ENCODE measurements at places on chromosomes 6 and 20.

DNA sequence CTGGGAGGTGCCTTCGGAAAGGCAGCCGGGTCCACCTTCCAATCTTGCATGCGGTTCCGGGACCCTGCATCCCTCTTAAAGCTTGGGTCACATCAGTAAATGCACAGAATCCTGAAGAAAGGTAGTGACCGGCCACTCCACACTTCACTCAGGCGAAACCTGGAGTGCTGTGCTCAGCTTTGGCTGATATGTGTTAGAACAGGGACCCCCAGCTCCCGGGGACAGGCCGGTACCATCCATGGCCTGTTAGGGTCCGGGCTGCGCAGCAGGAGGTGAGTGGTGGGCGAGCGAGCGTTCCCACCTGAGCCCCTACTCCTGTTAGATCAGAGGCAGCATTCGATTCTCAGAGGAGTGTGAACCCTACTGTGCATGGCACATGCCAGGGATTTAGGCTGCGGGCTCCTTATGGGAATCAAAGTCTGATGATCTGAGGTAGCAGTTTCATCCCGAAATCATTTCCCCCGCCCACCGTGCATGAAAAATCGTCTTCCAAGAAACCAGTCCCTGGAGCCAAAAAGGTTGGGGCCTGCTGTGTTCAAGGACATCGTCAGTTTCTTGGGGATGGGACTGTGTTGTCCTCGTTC lies 143.0 kb downstream of the ERMARD start:
- DNase-seq: no peak

- DNase-seq: no peak
Observed at GRCh38 chr20:42894483-42894882, 295.2 kb downstream of the PTPRT start.

- DNase-seq: no peak
Observed at GRCh38 chr6:144857086-144857485, 572.0 kb downstream of the UTRN start.

DNA sequence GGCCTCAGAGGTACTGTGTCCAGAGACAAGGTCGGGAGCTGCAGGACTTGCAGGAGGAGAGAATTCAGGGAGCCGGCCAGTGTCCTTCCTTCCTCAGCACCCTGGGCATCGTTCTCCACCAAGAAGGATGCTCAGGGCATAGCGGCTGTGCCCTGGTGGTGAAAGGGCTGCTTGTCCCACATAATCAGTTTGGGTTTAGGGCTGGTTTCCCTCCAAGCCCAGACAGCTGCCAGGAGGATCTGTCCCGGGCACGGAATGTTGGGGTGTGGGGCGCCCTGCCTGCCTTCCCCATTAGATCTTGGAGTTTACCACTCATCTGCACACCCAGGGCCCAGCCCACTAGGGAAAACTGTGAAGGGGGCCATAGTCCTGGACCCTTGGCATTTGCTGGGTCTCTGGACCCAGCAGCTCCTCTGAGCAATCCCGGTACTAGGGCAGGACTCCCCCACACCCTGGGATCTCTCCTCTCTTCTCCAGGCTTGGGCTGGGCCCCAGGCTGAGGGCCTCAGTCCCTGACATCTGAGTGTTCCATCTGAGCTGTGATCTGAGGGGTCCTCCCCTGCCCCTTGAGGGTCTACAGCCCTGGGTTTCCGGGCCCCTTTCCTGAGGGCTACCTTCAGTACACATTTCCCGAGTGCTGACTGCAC lies 18.6 kb upstream of the SPDEF start:
- DNase-seq: no peak

DNA sequence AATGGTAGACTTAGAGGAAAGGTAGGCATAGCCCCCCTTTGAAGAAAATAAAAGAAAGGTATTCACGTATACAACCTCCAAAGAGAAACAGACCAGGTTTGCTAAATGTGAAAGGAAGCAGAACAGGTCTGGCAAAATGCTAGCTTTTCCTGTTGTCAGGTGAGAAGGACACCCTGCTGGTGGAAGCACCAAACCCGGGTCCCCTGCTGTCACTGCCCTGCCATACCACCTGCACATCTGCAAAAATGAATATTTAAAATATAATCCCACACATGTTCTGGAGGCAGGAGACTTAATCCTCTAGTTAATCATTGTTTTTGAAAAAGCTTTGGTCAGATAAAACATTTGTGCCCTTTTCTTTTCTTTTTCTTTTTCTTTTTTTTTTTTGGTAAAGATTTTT lies 48.9 kb upstream of the OLIG3 start:
- no peak for DNase-seq

DNA sequence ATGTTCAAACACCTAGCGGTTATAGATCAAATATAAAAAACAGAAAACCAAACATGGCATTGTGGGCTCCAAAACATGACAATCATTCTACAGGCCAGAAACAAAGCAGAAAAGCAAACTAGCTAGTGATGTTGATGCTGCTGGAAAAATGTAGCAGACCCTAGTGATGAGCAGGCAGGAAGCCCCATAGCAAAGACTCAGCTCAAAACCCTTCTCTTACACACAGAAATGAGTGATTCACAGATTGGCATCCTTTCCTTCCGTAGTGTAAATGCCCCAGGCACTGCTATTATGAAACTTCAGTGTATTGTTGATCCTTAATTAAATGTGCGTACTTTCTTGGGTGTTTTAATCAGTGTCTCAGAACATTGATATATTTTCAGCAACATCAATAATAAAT lies 425.1 kb downstream of the UTRN start:
- DNase-seq: no peak

- no peak for DNase-seq
Observed at GRCh38 chr6:161903584-161904212, 629.8 kb upstream of the AGPAT4 start.

GRCh38 chr6:149843051-149843633 lies 21.0 kb downstream of the LRP11 start:
- DNase-seq: no peak

DNA sequence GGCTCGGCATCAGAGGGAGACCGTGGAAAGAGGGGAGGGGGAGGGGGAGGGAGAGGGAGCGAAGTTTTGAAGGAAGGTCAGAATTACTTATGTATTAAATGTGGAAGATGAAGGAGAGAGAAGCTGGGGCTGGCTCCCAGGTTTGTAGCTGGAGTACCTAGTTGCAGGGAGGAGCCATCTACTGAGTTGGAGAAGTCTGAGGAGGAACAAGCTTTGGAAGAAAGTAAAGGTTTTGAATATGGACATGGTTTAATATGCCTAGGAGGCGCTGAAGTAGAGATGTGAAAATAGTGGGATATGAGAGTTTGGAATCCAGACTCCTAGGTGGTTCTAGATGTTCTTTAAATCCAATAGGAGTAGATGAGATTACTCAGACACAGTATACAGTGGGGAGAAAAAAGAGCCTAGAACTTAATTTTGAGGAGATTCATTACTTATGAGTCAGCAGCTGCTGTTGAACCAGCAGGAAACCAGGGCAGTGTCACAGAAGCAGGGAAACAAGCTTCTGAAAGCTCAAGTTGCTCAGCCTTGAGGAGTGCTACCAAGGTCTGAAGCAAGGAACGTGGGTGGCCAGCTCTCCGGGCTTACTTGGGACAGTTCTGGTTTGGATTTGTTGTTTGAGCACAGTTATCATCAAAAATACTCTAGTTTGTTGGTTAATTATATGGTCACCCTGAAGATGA lies 149.3 kb downstream of the UTRN start:
- no peak for DNase-seq

DNA sequence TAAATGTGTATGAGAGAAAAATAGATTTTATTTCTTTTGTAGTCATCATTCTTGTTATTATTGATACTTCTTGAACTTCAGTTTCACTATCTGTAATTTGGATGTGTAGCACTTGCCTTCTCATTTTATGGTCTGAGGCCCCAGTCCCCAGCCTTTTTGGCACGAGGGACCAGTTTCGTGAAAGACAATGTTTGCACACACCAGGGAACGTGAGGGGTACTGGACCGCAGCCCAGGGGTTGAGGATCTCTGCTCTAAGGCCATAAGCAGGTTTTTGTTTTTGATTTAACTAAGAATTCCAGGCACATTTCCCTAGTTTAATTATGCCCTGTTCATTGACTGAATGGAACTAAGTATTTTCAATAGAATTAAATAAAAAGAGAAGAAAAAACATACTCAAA lies 261.5 kb downstream of the BMP2 start:
- DNase-seq: no peak

DNA sequence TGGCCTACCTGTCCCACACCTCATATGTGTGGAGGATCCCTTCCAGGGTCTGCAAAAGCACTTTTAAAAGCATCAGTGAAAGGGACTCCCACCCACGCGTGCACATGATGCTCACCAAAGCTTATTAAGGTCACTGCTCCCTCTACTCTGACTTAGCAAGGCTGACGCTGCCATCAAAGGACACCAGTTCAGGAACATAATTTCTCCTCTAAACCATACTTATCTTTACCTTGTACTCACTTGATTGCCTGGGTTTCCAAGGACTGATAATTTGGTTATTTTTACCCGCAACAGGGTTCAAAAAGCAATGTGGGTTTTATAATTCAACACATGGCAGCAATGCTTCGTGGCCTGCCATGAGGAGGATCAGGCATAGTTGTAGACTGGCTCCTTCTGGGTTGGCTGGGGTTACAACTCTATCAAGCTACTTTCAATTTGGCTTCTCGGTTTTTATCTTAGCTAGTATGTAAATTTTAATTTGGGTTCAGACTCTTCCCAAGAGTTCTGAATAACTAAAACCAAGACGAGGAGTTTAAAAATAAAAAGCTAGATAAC lies 52.2 kb upstream of the EMILIN3 start:
- no peak for DNase-seq

GRCh38 chr6:63739094-63739687 lies 103.6 kb downstream of the PHF3 start:
- DNase-seq: no peak

DNA sequence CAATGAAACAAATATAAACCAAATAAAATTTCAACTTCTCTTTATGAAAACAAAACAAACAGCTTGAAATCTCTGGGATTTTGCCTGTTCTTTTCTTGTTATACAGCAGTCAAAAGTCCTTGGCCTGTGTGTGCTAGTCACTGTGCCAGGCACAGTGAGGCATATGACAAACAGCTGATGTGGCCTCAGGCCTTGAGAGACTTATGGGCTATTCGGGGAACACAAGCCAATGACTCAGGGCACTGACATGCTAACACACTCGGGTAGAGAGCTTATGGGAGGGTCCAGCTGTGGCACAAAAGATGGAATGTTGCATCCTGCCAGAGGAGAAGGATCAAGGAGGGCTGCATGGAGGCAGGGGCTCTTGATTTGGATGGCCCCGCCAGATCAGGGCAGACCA lies 95.4 kb upstream of the NKX2-2 start:
- DNase-seq: no peak

- DNase-seq: no peak
Observed at GRCh38 chr20:3248167-3248992, 9.4 kb upstream of the SLC4A11 start.

DNA sequence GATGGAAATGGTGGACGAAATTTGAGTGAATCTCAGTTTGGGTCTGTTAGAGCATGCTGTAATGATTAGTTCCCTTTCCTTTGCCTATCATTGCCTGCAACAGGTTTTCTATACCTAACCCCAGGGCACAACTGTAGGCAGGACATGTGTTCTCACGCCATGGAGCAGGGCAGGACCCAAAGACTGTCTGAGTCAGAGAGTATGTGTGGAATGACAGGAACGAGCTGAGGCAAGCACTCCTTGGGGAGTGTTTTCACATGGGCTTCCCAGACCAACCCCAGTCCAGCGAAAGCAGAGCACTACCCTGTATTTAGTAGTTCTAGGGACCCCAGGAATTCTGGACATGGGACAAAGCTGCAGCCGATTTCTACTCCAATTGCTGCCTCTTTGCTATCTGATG lies 234.2 kb downstream of the HACE1 start:
- DNase-seq: no peak

DNA sequence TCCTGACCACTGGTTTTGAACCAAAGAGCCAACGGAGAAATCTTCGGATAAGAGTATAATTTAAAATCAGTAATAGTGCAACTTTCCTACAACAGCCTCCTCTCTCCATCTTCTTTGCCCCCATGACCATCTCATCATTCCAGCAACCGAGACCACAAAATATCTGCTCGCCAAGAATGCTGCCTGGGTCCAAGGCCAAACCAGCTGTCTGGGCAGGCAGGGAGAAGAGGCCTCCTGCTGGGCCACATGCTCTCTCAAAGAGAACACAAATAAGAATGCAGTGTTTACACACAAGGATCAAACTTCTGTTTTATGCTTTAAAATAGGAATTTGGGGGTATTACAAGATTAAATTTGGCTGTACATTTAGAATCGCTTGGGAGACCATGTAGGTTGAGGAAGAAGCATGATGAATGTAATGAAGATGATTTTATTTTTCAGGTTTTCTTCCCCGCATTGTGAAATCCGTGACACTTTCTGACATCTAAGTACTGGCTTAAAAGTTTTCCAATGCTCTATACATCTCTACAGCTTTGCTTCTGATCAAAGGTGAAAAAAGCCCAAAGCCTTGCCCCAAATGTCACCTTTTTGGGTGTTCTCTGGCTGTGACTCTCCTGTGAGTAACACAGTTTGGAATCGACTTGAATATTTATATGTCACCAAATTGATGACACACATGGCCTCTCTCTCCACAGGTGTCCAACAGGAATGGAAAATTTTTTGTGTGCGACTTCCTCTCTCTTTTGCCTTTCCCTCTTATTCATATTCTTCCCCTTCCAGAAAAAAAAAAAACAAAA lies 79.4 kb upstream of the PROKR2 start:
- no peak for DNase-seq

- no peak for DNase-seq
Observed at GRCh38 chr6:2632368-2632767, 118.4 kb downstream of the MYLK4 start.

- no peak for DNase-seq
Observed at GRCh38 chr6:128412680-128413079, 107.7 kb downstream of the PTPRK start.

DNA sequence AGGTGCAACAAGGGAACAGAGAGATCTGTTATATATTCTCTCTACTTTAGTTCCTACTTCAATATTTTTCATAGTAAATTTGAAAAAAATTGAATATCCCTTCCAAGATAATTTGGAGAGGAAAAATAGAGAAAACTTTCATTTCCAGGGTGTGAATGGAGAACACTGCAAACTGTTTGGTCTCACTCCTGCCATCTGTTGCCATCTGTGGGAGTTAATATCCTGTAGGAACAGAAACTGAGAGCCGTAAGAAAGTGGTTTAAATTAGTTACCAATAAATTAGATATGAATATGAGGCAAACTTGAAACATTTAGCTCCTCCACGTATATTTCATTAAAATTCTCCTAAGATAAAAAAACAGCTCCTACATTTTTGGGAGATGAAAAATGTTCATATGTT lies 4.2 kb downstream of the ZNF337 start:
- DNase-seq: no peak
